Transverse colon (tissue), 4 donors: ENCODE measurements at places on chromosomes 2 and 18. TPM values are rescaled to one million over a fixed set of nuclear protein-coding genes. Genes with fewer than 3 reads are reported as not detected.

- H3K27me3 ChIP-seq: no peaks in the 10 kb centered on the region
- H3K27ac ChIP-seq: no peak overlapping the region
- no peaks in the 10 kb centered on the region for H3K4me1 ChIP-seq
- DNase-seq: no peak
- H3K4me3 ChIP-seq: no peak overlapping the region
- no peaks in the 10 kb centered on the region for H3K36me3 ChIP-seq
These were observed 248.8 kb downstream of the PLCL1 start for GRCh38 chr2:198053148-198053547.

DNA sequence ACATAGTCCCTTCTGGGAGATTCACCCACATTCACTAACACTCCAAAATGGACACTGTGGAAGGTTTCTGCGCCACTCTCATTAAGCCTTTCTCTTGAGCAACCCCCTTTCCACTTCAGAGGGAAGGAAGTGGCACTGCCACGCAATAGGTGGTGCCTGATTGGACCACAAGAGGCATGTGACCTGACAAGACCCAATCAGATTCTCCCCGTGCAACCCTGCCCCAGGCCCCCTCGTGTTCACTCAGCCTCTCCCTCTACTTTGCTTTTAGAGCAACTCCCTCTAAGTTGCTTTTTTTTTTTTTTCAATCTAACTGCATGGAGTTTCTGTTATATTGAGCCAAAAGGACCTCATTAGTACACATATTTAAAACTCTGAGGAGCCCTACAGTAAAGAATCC is 158.0 kb downstream of the EN1 start:
- no peaks in the 10 kb centered on the region for H3K4me1 ChIP-seq
- no peaks in the 10 kb centered on the region for H3K27me3 ChIP-seq
- no peak overlapping the region for H3K27ac ChIP-seq

DNA sequence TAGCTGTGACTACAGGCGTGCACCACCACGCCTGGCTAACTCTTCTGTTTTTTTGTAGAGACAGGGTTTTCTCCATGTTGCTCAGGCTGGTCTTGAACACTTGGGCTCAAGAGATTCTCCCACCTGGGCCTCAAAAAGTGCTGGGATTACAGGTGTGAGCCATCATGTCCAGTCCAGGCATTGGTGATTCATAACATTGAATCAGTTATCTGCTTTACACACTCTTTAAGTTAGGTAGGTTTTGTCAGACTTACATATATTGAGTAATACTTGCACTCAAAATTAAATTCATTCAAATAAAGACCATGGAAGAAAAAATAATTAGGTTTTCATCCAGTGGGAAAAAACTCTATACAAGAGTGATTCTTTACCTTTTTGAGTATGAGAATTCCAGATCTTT is 93.2 kb upstream of the XPO1 start:
- no peaks in the 10 kb centered on the region for H3K27me3 ChIP-seq
- no peak for DNase-seq
- H3K4me3 ChIP-seq: no peak overlapping the region
- peaks cover 3% of the 10 kb centered on the region for H3K4me1 ChIP-seq
- H3K27ac ChIP-seq: no peak overlapping the region
- H3K36me3 ChIP-seq: no peaks in the 10 kb centered on the region

DNA sequence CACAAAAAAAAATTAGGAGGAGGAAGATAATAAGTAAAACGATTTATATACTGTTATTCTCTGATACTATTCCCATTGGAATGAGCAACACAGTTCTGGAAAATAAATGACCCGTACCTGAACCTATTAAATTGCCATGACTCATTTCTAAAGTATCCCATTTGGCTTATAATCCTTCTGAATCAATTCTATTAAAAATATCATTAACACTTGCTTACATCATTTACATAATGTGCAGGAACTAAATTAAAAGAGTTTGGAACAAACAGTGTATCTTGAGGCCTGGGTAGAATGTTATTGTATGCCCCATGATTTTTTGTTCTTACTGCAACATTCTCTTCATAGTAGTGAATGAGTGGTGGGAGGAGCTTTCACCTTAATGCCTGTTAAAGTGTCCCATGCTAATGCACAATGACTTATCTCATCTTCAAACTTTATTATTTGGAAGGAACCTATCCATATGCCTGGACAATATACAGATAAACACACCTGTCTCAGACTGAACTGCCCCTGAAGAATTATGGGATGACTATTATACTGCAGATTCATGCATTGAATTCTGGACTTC is 549.9 kb upstream of the ACVR2A start:
- no peak overlapping the region for H3K4me3 ChIP-seq
- H3K27me3 ChIP-seq: no peaks in the 10 kb centered on the region
- no peaks in the 10 kb centered on the region for H3K36me3 ChIP-seq
- H3K4me1 ChIP-seq: no peaks in the 10 kb centered on the region
- no peak for DNase-seq
- H3K27ac ChIP-seq: no peak overlapping the region

- peaks cover 13% of the 10 kb centered on the region for H3K4me1 ChIP-seq
- no peaks in the 10 kb centered on the region for H3K27me3 ChIP-seq
- no peaks in the 10 kb centered on the region for H3K36me3 ChIP-seq
- H3K4me3 ChIP-seq: no peak overlapping the region
These were observed 136.4 kb downstream of the LRRC30 start for GRCh38 chr18:7367336-7367735.

- H3K36me3 ChIP-seq: no peaks in the 10 kb centered on the region
- H3K27me3 ChIP-seq: no peaks in the 10 kb centered on the region
- DNase-seq: no peak
- H3K27ac ChIP-seq: no peak overlapping the region
These were observed 850.3 kb downstream of the DSC3 start for GRCh38 chr18:30192216-30192615.

Gene ALK
- not detected for total RNA-seq

DNA sequence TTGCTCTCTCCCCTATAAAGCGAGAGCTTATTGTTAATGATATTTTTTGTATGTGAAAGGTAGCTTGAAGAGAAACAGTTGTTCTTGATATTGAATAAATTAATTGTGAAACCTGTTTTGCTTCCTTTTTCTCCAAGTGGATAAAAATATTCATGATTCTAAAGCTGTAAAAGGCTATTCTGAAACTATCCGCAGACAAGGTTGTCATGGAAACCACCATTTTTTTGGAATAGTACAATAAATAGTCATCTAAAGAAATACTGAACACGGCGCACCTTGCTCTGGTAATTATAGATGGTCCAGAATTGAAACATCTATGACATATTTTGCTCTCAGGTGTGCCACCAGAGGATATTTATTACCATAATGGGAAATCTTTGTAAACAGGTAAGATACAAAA is 1103.0 kb upstream of the SLC39A10 start:
- no peak for DNase-seq
- H3K4me3 ChIP-seq: no peak overlapping the region
- no peaks in the 10 kb centered on the region for H3K4me1 ChIP-seq
- no peaks in the 10 kb centered on the region for H3K36me3 ChIP-seq
- no peak overlapping the region for H3K27ac ChIP-seq

DNA sequence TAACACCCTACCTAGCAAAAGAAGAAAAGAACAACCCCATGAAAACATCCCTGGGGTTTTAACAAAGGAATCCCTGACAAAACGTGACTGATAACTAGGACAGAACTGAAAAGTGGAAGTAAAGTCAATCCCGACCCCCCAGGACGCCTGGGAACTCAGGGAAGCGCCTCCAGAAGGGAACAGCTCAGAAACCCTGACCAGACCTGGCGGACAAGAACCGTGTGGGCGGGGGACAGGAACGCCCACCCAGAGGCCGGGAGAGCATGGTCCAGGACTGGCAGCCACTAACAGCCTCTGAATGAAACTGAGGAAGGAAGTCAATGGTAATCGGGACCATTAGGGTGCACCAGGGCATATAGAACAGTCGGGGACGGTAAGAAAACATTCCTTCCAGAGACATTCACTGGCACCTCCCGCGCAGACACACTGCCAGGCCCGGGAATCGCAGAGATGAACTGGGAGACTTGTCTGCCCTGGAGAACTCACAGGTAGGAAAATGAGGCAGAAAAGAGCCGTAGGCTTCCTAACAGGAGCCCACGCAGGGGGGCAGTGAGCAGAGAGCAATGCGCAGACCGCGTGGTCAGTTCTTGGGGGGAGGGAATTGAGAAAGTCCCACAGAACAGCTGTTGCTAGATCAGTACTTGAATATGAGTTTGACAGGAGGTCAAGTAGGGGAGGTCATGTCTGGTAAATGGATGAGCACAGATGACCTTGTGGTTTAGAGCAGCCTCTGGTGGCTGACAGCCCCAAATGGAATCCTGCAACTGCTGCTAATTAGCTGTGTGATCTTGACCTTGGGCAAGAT is 1.3 kb upstream of the TBC1D8 start:
- H3K27ac ChIP-seq: peak overlapping the region; percentile 87
- H3K4me3 ChIP-seq: peak overlapping the region; percentile 92
- no peaks in the 10 kb centered on the region for H3K27me3 ChIP-seq
- H3K36me3 ChIP-seq: no peaks in the 10 kb centered on the region
- DNase-seq: peak; percentile 66
- H3K4me1 ChIP-seq: peaks cover 20% of the 10 kb centered on the region

- no peaks in the 10 kb centered on the region for H3K4me1 ChIP-seq
- peaks cover 9% of the 10 kb centered on the region for H3K27me3 ChIP-seq
- no peak overlapping the region for H3K27ac ChIP-seq
These were observed 46.7 kb upstream of the ATP5MC3 start for GRCh38 chr2:175228179-175228578.
